CD8-positive, alpha-beta memory T cell (primary cell): ENCODE measurements at places on chromosomes 12 and 14. TPM values are rescaled to one million over a fixed set of nuclear protein-coding genes. Genes with fewer than 3 reads are reported as not detected.

SPIC gene
- not detected for total RNA-seq

CPSF2 gene
- total RNA-seq: 144 TPM

AMHR2 gene
- total RNA-seq: not detected

L3HYPDH gene
- total RNA-seq: 8.1 TPM

SLC25A47 gene
- not detected for total RNA-seq

FAM222A gene
- 3.0 TPM for total RNA-seq

KLRF1 gene
- total RNA-seq: not detected

SYCP3 gene
- 0.27 TPM for total RNA-seq

SMIM41 gene
- total RNA-seq: not detected

FIGNL2 gene
- 0.42 TPM for total RNA-seq
